ENCODE measurements at places on chromosomes 11 and 22.

GRCh38 chr11:18001191-18001590 is 11.7 kb downstream of the SERGEF start:
- no peak for DNase-seq

GRCh38 chr22:49882519-49883293 is 29.1 kb downstream of the ZBED4 start:
- no peak for DNase-seq

DNA sequence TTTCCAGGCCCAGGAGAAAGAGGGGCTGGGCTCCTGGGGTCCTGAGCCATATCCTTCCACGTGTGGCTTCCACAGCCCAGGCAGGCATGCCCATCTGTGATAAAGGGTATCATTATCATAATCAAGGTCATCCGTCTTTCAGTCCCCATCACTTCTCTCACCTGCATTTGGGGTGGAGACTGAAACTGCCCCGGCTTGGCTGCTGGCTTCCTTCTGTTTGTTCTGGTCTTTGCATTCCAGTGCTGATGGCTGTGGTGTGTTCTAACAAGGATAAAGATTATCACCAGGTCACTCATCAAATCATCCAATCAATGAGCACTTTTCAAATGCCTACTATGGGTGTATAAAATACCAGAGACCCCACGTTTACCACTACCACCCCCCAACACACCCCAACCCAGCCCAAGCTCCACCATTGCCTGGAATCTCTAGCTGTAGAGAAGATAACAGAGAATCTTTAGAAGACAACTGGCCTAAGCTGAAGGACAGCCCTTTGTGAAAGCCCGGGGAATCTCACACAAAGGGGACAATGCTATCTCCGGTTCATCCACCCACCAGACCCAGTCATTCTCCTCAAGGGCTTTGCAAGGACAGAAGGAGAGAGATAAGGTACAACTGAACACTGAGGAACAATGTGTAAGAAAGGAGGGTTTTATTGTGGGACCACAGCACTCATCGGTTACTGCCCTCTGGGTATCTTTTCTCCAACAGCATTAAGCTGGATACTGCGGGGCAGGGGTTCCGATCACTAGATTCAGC is 54.9 kb downstream of the AHNAK start:
- peak; percentile 39 for DNase-seq

- DNase-seq: no peak
Measured at GRCh38 chr11:70594606-70595005, 196.3 kb downstream of the CTTN start.

DNA sequence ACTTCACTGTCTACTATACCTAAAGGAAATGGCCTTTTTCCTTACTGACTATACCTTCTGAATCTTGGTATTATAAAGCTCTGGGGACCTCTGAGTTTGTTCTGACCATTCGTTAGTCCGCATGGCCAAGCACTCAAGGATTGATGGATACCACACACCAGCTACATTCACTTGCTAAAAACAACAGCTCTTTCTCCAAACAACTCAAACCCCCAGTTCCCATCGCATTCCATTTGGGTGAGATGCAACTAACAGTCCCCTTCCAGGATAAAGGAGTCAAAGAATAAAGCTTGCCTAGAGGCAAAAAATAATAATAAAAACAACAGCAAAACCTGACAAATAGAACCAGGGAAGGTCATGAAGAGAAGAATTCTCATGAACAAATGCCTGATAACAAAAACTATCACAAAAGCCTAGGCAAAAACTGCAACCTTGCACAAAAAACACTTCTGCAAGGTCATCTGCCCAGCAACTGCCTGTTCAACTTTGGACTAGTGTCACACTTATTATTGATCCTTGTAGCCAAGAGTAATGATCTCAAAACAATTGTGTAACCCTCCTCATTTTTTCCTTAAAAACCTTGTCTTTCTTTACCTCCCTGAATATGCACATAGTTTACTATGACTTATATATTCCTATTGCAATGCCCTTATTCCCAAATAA is 139.0 kb upstream of the GUCY1A2 start:
- DNase-seq: no peak

GRCh38 chr11:45655347-45655756 is 10.1 kb downstream of the CHST1 start:
- peak; percentile 46 for DNase-seq

GRCh38 chr11:130370845-130371590 is 56.3 kb upstream of the ZBTB44 start:
- DNase-seq: peak; percentile 9

- peak; percentile 62 for DNase-seq
Measured at GRCh38 chr11:73141309-73142127, 600 bp downstream of the FCHSD2 start.

DNA sequence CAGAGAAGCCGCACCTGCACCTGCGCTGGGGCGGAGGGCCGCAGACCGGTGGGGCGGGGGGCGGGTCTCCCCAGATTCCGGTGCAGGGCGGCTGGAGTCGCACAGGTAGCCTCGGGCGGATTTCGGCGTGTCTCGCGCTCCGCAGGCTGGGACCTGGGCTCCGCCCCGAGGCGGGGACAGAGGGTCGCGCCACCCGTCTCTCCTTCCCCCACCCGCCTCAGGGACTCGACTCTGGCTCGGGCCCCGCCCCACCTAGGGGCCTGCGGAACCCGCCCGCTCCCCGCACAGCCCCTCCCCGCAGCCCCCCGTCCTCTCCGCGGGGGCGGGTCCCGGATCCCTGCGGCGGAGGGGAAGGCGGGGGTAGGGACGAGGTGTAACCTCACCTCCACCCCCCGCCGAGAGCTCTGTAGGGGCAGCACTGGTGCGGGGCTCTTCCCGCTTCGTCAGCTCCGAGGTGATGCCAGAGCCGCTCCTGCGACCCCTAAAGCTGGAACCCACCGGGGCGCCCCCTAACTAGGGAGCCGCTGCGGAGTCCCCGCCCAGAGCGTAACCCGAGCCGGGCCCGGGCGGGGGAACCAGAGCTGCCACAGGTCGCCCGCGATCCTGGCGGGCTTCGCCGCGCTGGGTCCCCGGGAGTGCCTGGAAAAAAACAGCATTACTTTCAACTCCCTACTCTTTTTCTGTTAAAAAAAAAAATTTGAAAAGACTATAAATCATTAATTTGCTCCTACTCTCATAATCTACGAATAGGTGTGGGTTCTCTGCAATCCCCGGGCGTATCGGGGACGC is at the start of gene SLC29A2:
Gene SLC29A2, minus strand, starts transcription at position 134 of the 789 bp plus-strand sequence. CDS start 169 bp downstream, outside the sequence.
- peak; percentile 83 for DNase-seq

DNA sequence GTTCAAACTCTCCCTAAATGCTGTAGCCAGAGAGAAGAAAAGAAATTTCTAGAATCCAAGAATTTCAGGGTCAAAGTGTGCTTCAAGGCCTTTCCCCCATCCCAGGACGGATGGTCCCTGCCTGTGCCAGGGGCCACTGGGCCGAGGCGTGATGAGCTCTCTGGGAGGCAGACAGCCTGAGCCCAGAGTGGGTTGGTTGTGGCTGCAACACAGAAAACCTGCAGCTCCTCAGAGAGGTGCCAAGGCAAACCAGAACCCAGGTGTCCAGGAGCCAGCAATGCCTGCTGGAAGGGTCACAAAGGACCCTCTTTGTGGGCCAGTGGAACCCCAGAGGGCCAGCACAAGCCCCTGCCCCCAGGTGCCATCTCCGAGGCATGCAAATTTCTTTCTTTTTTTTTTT is 2.6 kb upstream of the APOL6 start:
- no peak for DNase-seq

DNA sequence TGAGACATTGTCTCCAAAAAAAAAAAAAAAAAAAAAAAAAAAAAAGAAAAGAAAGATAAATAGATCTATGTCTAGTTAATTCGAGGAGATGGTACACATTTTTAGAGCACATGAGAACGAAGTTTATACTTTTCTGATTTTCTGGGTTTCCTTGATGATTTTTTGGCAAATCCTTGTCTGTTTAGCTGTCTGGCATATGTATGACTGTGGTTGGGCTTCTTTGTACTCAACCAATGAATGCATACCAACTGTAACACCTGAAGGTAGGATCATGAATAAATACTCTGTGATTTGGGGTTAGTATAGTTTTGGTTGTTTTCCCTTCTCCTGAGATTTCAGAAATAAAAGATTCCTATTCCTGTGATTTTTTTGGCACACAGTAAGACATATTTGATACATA is 63.1 kb downstream of the ARHGEF12 start:
- DNase-seq: no peak

DNA sequence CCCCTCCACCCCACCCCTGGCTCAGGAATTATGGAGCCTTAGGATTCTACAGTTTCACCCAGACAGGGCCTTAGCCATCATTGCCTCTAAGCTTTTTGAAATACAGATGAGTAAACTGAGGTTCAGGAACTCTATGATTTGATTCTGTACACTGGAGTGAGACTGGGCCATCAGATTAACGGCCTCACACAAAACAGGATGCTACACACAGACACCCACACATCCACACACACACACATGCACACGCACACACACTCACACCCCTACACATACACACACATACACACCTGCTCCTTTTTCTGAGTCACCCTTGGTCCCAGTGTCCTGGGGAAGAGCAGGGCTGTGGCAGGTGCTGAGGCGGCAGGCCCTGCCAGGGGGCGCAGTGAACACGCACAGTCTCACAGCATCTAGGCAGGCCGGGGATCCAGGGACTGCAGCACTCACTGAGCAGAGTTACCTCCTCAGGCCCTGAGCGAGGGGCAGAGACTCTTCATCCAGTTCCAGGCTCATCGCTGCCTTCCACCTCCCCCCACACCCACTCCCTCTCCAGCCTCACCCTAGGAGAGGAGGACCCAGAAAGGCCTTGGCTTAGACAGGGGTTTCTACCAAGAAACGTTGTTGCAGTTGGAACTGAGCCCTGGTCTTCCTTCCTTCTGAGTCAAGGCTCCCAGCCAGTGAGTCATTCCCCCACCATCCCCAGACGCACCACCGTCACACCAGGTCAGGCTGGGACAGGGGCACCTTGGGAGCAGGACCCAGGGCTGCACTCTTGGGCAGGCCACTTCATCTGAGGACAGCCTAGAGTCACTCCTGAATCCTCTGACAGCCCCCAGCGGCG is 89.8 kb upstream of the PARVA start:
- no peak for DNase-seq

- peak; percentile 4 for DNase-seq
Measured at GRCh38 chr11:2096919-2097301, 42.3 kb downstream of the IGF2 start.

DNA sequence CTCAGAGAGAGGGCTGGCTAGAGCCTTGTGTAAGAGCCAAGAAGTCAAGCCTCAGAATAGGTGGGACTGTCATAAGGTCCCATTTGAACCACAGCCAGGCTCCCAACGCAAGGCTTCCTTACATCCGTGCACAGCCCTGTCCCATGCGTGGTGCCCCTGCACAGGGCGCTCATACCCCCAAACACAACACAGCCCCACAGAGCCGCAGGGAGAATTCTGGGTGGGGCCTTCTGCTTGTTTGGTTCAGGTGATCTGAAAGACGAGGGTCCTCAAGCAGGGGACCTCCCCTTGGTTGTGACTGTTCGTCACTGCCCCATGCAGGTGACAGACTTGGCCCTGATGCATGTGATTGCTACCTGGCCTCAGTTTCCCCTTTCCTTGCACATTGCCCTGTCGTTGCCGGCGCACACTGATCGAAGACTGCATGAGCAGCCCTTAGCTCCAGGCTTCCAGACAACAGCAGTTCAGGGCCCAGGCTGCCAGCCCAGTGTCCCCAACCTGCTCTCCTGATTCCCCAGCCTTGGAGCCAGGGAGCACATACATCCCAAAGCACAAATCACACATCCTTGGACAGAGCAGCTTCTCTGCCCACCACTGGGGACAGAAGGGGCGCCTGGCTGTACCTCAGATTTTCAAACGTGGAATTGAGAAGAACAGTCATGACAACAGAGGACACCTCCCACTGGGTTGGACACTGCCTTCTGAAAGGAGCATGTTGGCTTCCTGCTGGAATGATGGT is 22.1 kb downstream of the GNAZ start:
- no peak for DNase-seq

GRCh38 chr11:8709002-8709672 is 26.5 kb downstream of the RPL27A start:
- no peak for DNase-seq

DNA sequence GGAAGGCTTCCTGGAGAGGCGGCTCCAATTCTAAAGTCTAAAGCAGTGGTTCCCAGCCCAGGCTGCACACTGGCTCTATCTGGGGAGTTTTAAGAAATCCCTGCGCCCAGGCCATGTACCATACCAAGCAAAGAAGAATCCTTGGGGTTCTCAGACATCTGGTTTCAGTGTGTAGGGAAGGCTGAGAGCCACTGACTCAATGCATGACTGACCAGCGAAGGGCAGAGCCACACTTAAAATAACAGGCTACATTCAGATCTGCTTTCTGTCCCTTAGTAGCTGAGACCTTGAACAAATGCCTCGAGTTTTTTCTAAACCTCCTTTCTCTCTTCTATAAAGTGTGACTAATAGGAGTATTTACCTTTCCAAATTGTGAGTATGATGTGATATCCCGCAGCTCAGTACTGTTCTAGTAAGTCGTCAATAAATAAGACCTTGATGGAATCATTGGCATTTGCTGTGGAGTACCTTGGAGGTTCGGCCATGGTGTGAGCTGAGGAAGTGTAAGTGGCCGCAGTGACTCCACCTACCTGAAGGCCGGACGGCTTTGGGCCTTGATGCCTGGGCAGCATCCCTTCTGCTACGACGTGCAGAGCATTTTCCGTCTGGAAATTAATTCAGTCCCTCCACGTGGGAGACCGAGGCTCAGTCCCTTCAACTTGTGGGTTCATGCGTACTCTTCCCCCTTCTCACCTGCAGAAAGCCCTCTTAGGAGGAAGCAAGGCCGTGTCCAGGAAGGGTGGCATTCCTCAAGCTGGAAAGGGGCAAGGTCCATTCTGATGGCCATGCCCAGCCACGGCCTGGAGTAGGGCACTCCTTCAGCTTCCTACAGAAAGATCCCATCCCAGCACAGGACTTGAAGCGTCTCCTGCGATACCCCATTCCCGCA is 25.1 kb downstream of the GLB1L2 start:
- DNase-seq: no peak

DNA sequence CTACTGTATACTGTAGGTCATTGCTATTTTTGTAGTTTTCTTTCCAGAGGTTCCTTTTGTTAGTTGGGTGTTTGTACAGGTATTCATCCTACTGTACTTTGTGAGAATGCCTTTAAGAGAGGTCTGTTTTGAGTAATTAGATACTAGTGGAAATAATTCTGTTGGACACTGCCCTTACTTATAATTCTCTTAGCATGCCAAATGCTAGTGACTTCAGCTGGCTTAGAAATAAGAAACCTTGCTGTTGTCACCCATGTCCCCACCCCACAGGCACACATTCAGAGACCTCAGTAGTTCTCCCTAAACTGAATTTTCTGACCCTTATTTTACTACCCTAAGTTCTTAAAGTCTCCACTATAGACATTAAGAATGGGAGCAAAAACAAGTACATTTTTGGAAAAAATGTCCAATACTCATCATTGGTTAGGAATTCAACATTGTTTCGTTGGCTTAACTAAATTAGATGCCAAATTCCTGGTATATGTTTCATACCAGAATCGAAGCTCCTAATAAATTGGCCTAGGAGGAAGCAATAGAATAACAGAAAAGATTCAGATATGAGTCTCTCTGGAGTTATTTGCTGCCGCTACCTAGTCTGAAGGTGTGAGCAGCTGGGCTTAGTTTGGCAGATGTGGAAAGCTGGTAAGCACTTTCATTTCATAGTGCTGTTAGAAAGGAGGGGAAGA is 28.4 kb downstream of the ZNF143 start:
- no peak for DNase-seq

- DNase-seq: no peak
Measured at GRCh38 chr11:45748801-45749200, 56.1 kb upstream of the SLC35C1 start.

- no peak for DNase-seq
Measured at GRCh38 chr11:90803831-90804230, 581.0 kb upstream of the CHORDC1 start.
